ENCODE measurements at places on chromosomes 6 and 20.

DNA sequence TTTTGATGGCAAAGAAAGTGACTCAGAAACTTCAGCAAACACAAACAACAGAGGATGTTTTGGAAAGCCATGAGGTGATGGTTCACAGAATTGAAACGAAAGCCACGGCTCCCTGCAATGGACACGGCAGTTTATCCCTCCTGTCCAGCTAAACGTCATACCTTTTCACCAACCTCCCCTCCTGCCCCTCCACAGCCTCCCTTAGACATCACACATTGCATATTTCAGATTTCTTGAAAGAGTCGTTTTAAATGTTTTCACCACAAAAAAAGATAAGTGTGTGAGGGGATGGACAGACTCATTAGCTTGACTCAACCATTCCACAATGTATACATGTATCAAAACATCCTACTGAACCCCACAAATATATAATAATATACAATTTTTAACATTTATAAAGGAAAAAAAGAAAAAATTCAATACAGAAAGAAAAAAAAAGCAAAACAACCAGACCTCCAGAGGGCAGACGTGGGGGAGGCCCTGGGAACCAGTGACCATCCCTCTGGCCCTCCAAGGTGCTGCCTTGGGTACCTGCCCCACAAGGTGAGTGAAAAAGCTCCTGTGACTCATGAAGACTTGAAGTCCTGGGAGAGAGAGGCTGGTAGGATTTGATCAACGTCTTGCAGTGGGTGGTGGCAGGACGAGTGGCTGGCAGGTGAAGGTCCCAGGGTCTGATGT is 117.2 kb upstream of the THBS2 start:
- no peak for DNase-seq

DNA sequence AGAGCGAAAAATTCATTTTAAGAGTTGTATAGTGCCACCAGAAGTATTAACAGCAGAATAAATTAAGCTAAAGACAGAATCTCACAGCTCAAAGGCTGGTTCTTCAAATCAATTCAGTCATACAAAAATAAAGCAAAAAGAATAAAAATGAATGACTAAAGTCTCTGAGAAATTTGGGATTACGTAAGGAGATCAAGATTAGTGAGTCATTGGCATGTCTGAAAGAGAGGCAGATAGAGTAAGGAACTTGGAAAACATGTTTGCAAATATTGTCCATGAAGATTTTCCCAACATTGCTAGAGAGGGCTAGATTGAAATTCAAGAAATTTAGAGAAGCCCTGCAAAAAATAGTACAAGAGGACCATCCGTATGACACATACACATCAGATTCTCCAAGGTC is 1413.9 kb upstream of the ADGRB3 start:
- no peak for DNase-seq

- DNase-seq, result no peak
These were observed 124.3 kb downstream of the ARID1B start for GRCh38 chr6:156901309-156902019.

GRCh38 chr6:167836721-167837120 is 10.0 kb downstream of the AFDN start:
- DNase-seq, result no peak

- no peak for DNase-seq
These were observed 2.2 kb downstream of the TFAP2A start for GRCh38 chr6:10412461-10413261.

DNA sequence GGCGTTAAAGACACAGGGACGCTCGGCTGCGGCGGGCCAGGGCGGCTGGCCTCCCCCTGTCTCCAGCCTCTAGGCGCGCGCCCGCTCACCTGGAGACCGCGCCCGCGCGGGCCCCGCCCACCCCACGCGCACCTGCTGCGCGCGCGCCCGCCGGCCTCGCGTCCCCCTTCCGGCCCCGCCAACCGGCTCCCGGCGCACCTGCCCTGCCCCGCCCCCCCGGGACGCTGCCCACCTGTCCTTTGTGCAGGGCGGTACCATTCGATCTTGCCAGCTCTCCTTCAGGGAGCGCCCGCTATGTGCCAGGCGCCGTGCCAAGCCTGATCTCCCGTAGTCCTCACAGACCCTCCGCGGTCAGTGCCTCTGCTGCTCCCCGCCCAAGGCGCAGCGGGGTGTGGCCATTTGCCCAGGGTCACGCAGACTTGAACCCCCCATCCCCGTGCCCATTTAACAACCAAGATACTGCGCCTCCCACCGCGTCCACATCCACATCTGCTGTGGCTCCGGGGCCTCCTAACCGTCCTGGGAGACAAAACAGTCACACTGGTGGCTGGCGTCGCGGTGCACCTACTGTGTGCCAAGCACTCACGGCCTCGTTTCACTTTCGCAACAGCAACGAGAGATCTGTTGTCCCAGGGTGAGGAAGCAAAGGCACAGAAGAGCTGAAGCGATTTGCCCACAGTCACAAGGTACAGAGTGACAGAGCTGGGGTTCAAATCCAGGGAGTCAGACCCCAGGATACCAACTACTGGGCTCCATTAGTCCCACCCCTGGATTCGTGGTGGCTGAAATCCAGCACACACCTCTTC is 48.1 kb downstream of the NOL4L start:
- peak; percentile 70 for DNase-seq

GRCh38 chr20:16554766-16555543 is 18.3 kb downstream of the KIF16B start:
- no peak for DNase-seq

GRCh38 chr20:22268675-22269074 is 315.7 kb downstream of the FOXA2 start:
- DNase-seq, result no peak

DNA sequence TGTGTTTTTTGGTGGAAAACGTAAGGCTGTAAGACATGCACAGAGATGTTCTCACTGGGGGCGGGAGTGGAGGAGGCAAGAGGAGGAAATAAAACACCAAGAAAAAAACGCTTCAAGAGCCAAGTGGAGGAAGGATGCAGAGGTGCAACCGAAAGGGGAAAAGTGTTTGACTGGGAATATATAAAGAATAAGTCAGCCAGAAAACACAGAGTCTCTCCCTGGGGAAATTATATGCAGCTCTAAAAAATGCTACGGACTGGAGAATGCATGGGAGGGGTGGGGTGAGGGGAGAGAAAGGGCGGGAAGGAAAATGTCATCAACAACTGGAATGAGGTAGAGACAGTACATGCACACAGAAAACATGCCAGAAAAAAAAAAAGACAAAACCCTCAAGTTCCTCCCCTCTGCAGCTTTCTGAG is 133.5 kb downstream of the SCML4 start:
- no peak for DNase-seq

DNA sequence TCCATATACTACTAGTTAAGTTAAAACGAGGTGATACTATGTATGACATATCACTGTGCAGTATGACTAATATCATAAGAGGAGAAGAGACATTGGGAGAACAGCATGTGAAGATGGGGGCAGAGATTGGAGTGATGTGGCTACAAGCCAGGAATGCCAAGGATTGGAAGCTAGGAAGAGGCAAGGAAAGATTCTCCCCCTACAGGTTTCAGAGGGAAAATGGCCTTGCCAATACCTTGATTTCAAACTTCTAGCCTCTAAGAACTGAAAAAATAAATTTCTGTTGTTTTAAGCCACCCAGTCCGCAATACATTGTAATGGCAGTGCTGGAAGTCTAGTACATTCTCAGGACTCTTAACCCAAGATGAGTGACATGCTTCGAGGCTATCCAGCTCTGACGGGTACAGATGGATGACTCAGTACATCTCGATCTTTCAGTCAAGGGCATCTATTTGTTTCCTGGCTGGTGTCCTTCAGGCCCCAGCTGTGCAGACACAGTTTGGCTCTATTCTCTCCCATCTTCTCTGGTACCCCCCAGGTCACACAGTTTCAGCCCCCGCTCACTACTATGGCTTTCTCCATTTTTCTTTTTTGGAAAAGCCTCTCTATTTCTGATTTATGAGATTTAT is 55.5 kb upstream of the THEMIS start:
- DNase-seq, result no peak

DNA sequence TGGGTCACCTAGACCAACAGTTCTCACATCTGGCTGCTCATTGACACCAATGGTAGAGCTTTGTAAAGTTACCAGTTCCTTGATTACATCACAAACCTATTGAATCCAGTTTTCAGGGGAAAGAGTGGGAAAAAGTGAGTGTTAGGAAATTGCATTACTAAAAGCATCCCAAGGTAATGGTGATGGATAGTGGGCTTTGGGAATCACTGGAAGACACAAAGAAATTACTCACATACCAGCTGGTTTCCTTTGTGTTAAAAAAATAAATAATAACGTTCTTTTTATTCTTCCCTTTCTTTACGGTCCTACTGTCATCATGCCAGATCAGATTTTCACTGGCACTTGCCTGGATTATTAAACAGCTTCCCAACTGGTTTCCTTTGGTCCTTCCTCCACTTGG is 370.7 kb downstream of the RFPL4B start:
- no peak for DNase-seq
